ENCODE measurements at places on chromosomes 6 and 20.
A peak's percentile ranks its signal among the peaks of the same experiment; 100 is the strongest.

DNA sequence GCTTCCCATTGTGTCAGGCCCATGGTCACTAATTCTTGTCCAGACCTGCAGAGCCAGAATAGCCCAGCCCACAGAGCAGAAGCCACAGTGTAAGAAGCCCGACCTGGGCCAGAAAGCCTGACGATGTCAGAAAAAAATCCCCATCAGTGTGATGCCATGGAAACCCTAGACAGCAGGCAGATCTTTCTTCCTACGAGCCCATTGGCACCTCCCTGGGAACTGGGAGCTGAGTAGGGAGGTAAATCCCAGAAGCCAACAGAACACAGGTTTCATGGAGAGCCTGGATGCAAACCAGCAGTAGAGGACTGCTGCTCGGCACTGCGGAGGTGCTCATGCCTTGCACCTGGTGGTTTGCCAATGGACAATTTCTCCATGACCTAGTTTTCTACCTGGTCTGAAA, 82.2 kb upstream of the SLC22A16 start:
- DNase-seq = no peak

DNA sequence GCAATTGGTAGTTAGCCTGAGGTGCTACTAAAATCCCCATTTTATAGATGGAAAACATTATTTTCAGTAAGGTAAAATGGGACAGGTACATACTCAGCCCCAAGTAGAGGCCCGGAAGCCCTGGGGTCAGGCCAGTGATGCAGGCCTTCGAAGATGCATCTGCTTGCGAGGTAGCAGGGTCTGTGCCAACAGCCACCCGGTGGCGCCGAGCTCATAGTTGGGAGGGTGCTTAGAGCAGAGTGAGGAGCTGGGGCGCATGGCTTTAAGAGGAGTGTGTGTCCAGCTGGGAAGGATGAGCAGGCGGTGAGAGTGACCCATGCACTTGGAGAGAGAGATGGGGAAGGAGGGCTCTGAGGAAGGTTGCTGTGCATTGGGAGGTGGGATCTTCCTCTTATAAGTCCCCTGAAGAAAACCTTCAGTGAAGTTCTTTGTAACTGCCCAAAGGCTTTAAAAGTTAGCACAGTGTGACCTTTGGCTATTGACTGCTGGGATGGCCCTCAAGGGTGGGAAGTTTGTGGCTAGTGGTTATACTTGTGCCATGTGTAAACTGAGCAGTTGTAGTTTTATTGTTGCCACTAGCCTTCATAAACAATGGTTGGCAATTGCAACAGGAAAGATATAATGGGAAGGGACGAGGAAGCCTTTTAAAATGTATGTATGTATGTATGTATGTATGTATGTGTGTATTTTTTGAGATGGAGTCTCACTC, 71.1 kb downstream of the TOX2 start:
- no peak for DNase-seq

- DNase-seq = no peak
These were observed 17.4 kb downstream of the SHLD1 start for GRCh38 chr20:5767493-5768098.

- DNase-seq = peak; percentile 59
These were observed 91.4 kb upstream of the RNF217 start for GRCh38 chr6:124870611-124871459.

- DNase-seq = peak; percentile 4
These were observed 101.7 kb upstream of the FOXA2 start for GRCh38 chr20:22686097-22686496.

GRCh38 chr6:137851669-137852068, 15.4 kb upstream of the TNFAIP3 start:
- DNase-seq = no peak

DNA sequence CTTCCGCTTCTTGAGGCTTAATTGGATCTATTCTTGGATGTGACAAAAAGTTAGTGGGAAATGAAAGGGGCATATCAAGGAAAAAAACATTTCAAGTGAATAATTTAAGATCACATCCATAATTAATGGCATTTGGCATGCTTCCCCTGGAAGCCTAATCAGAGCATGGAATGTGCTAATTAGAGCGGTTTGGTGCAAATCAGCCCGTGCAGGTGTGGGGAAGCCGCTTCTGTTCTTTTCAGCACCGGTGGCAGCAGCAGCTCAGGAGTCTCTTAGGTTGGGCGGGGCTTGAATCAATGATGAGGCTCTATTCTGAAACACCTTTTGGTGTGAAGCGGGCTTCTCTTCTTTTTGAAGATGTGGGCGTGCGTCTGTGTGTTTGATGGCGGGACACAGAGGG, 301.2 kb downstream of the LRFN2 start:
- DNase-seq = no peak

DNA sequence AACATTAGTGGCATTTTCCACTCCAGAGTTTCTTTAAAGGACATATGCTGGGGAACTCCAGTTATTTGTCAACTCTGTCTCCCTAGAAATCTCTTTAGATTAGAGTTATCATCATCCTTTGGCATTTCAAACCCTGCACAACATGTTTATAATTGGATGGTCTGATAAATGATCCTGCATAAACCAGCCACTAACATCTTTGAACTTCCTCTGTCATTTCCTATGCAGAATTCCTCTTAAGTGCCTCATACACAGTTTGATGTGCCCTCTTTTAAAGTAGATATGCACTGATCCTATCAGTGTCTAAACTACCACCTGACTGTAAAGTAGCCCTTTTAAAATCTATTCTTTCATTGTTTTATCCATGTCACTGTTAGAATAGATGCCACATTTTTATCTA, 306.3 kb upstream of the IRAK1BP1 start:
- DNase-seq = no peak

DNA sequence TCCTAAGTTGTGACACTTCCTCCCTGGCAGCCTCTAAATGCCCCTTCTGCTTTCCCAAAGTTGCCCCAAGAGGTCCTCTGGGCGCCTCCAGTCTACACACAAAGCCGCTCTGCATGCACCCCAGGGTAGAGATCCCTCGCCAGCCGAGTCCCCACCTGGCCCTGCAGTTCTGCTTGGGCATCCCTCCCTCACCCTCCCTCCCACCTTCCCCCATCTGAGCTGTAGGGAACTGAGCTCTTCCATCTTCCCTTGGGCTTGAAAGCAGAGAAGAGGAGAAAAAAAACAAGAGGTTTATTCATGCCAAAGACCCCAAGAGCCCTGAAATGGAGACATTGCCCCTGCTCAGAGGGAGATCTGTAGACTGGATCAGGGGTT, 5.7 kb upstream of the FGD2 start:
- DNase-seq = no peak

- DNase-seq = no peak
These were observed 13.3 kb upstream of the THBS2 start for GRCh38 chr6:169266746-169267591.

All from HAP-1 (cell line).